Stimulated activated CD8-positive, alpha-beta memory T cell treated with anti-CD3 and anti-CD28 coated beads, Interleukin-4, amount 100 ng/mL, for 4 hours (primary cell): ENCODE measurements at places on chromosomes 2 and 18.

GRCh38 chr2:62297624-62298010 is 101.7 kb downstream of the B3GNT2 start:
- no peak for DNase-seq

DNA sequence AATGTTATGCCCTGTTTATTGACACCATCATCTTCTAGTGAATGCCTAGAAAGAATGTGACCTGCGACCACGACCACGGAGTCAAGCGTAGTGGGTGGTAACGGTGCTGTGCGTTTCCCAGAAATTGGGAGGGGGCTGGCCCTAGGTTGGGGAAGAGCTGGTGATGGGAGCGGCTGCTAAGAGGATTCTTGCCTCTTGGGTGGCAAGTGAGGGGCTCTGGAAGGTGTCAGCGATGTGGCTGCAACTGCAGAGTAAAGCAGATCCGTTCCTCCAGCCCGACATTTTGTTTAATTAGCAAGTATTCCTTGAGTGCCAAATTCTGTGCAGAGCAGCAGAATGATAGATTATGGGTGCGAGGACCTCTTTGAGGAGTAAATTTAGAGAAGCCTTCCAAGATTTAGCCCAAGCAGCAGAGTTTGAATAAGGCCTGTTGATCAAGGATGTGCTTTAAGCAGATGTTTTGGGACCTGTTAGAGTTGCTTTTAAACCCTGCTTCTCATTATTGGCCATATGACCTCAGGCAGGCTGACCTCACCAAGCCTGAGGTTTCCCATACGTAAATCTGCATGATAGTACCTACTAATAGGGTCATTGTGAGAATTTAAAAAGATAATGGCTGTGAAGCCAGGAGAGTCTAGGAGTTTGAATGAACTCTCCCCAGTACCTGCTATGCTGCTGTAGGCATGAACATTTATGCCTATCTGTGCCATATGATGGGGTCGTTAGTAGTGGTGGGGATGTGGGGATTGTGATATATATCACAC is 287.7 kb downstream of the PTGR3 start:
- no peak for DNase-seq

DNA sequence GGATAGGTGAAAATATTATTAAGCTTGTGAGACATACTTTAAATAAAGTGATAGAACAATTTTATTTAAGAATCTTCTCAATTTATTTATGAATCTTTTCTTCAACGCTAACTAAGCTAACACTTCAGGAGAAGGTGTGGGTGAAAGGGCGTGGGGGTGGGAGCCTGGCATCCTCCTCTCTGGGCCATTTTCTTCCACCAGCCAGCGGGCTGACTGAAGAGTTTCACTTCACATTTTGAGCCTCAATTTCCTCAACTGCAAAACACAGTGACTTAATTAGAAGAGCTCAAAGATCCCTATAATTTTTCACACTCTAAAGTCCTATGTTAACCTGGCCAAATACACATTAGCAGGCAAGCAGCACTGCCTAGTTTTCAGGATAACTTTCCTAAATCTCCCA is 94.8 kb downstream of the FTCDNL1 start:
- no peak for DNase-seq

DNA sequence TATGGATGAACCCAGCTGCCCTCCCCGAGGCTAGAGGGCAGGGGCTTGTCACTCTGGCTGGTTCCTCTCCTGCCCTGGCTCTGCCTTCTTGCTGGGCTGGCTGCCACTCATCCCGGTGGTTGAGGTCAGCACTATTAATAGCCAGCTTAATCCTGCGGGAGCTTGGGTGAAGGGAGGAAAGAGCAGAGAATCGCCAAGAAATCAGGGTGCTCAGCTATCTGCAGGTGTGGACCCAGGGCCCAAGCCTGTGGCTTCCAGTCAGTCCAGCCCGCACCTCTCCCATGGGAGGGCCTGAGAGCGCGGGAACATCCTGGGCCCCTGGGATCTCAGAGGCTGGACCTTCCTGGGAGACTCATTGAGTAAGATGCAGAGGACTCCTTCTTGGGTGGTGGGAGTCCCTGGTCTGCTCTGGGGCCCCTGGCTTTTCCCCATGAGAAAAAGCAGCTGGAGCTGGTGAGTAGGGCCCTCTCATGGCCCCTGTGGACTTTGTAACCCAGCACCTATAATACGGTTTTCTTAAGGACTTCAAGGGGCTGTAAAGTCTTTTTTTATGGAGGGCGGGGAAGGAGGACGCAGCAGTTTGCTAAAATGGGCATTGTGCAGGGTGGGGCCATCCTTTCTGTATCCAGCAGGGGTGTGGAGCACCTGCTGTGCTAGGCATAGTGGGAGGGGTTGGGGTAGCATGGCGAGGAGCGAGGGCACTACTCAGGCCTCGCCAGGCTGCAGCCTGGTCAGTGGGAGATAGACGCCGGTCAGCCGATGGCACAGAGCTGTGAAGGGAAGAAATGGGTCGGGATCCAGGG is 27.4 kb upstream of the CNNM3 start:
- no peak for DNase-seq

DNA sequence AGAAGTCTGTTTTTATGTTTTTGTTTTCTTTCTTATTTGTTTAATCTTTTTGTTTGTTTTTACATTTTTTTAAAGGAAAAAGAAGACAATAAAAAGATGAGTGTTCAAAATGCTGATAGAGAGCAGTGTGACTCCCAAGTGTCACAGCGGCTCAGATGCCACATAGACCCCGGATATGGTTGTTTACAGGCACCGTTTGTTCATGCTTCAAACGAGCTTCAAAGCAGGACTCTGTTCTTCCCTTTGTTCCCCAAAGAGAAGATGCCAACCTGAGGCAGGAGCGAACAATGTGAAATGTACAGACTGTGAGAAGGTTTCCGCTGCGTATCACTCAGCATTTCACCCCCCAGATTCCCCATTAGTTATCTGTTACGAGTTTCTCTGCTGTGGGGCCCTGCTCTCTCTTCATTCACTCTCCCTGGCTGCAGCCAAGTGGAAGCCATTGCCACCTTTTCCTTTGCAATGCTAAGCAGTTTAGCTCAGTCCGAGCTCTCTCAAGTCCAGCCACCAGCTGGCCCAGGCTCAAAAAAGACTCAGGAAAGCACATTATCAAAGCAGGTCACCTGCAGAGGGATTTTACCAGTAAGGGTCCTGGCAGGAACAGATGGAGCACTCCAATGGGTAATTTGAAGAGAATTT is 36.4 kb upstream of the PHLPP1 start:
- DNase-seq = no peak

DNA sequence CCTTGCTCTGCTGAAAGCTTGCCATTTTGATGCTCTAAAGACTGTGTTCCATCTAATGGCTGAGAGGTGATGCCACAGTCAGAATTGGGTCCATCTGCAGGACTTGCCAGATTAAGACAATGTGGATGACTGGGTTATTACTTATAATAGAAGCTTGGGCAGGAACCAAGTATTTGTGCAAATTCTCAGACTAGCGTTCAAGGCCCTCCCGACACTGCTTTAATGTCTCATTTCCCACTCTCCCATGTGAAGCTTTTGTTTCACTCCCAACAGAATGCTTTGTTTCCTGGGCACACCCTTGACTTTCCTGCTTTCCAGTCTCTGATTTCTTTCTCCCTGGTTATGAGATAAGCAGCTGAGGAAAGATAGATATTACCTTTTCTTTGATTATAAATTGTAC is 215.8 kb downstream of the KCNS3 start:
- DNase-seq = no peak

GRCh38 chr2:88227446-88227845 is 57.3 kb downstream of the THNSL2 start:
- no peak for DNase-seq

DNA sequence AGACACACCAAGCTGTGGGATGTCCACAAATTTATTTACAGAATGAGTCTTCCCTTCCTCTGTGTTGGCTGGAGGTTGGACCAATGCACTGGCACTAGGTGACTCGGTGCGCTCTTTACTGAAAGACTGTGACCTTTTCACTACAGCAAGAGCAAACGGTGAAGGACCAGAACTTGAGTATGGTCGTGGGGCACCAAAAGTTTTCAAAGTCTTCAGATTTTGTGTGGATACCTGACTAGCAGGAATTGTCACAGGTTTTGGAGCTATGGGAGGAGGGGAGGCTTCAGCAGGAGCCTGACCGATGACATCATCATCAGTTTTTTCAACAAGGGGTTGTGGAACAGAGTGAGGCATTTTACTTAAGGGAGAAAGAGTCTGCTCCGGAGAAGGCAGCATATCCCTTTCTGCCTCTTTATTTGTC is 73.0 kb upstream of the GRB14 start:
- DNase-seq = no peak

- no peak for DNase-seq
Observed at GRCh38 chr2:123500988-123501387, 524.1 kb upstream of the CNTNAP5 start.

GRCh38 chr18:34120294-34120693 is 104.4 kb downstream of the NOL4 start:
- no peak for DNase-seq

DNA sequence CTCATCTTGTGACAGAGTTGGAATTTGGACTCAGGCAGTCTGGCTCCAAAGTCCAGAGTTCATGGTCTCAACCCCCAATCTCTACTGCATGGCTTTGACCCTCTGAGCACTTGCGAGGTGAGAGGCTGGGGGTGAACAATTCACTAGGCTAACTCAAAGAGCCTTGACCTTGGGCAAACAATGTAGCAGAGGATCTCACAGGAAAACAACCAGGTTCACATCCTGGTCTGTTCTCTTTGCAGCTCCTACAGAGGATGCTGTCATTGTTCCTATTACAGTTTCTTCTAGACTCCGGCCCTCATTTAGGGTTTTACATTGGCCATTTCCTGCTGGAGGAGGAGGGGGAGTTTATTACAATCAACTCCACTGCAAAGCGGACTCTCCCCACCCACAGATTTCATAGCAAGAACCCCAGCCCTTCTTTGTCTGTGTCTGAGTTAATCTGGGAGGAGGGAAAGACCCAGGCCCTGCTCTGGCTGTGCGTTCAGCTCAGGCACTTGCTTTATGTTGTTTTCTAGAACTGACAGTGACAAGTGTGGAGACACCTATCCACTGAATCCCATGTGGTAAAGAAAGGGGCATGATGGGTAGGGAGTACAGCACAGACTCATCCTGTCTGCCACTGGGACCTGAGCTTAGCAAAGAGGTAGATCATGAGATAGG is 101.6 kb downstream of the LBH start:
- no peak for DNase-seq

GRCh38 chr2:200439981-200440380 is 69.9 kb downstream of the KCTD18 start:
- no peak for DNase-seq

- DNase-seq = no peak
Observed at GRCh38 chr18:55353806-55354205, 234.2 kb downstream of the TCF4 start.

DNA sequence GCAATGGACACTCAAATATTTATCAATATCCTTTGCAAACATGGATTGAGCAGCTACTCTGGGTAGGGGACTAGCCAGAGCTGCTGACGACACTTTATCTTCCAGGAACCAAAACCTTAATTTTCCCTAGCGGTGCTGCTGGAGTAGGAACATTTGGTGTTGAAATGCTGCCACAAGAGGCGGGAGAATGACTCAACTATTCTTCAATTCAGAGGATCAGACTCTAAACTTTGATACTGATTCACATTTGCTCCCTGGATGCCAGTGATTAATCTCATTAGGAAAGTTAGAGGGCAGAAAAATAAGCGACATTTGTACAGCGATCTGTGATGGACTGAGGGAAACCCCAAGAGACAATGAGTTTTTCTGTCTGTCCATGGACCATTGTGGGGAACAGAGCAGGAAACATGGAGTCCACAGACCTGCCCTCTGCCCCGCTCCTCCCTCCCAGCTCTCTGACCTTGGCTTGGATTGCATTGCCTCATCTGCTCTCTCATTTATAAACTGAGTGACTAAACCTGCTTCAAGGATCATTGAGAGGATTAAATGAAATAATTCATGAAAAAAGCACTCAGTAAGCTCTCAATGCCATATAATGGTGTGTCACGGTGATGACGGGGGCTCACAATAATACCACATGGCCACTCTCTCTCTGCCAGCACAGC is 12.6 kb upstream of the EPB41L3 start:
- no peak for DNase-seq

DNA sequence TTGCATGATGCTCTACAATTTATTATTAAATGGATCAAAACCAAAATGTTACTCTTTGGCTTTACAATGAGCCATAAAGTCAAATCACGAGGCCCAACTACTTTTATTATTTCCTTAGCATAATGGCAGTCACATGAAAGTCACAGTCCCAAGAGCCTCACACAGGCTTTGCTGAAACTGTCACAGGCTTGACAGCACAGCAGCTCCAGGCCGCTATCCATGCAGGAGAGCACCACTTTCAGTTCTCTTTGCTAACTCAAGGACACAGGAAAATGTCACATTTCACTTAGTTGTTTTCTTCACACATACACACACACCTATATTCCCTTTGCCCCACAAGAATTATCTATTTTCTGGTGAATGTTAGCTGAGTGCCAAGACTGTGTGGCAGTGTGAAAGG is 11.1 kb upstream of the MSGN1 start:
- no peak for DNase-seq

DNA sequence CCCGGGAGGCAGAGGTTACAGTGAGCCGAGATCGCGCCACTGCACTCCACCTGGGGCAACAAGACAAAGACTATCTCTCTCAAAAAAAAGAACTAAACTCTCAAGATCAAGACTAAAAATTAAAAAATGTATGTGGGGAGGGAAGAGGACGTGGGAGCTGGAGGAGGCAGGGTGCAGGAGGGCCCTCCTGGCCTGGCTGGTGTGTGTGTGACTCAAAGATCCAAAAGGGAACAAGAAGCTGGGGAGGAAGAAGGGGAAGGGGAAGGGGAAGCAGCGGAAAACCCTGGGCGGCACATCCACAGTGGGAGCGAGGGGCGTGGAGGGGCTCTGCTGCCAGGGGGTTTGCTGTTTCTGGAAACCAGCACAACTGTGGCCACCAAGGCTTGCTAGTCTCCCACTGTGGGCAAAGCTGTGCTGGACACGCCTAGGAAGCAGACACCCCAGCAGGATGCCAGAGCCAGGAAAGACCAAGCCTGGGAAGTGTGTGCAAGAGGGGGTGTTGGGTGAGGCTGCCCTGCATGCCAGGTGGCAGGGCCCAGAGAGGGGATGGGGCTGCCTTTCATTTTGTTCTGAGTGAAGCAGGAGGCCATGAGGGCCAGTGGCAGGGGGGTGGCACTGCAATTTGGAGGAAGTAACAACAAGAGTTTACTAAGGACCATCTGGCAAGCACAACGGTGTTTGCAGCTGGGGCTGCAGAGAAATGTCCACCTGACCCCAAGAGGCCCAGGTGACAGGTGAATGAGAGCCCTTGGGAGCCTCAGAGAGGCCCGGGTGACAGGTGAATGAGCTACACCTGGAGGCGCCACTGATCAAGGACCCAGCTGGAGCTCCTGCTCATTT is 44.5 kb downstream of the ANO7 start:
- no peak for DNase-seq

- no peak for DNase-seq
Observed at GRCh38 chr2:103346780-103347179, 584.9 kb downstream of the TMEM182 start.

GRCh38 chr2:85935746-85936208 is 47.0 kb upstream of the ST3GAL5 start:
- DNase-seq = no peak

GRCh38 chr18:73774811-73775509 is 372.7 kb downstream of the FBXO15 start:
- DNase-seq = no peak

- peak; percentile 27 for DNase-seq
Observed at GRCh38 chr2:9473985-9474360, 378 bp upstream of the IAH1 start.

GRCh38 chr2:158191076-158191895 is 89.6 kb downstream of the UPP2 start:
- no peak for DNase-seq
